AG09319 (cell line): ENCODE measurements at places on chromosomes 5 and 9.

DNA sequence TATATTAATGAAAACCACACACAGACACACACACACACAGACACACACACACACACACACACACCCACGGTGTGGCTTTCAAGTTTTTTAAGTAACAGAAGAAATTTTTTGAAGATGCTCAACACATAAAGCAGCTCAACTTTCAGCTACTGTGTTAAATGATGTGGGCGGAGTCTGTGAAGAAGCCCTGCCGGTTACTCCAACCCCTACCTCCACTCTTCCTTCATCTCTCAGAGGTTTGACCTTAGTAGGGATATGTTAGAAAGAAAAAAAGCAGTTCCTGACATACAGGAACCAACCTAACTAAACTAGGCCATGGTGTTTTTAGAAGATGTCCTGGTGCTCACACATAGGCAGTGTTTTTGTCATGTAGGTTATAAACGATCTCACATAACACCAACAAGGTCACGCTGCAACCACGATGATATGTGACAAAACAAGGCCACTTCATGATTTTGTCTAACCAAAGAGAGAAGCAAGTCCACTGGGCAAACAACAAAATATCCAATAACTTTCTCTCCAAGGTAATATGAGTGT is 112.8 kb downstream of the EMB start:
- no peak for DNase-seq

GRCh38 chr5:74877624-74878304 is 11.6 kb upstream of the FAM169A start:
- DNase-seq: no peak

- DNase-seq: no peak
Measured at GRCh38 chr9:134930398-134930797, 12.7 kb upstream of the FCN1 start.

GRCh38 chr9:130267930-130268329 is 2.4 kb downstream of the HMCN2 start:
- DNase-seq: no peak

DNA sequence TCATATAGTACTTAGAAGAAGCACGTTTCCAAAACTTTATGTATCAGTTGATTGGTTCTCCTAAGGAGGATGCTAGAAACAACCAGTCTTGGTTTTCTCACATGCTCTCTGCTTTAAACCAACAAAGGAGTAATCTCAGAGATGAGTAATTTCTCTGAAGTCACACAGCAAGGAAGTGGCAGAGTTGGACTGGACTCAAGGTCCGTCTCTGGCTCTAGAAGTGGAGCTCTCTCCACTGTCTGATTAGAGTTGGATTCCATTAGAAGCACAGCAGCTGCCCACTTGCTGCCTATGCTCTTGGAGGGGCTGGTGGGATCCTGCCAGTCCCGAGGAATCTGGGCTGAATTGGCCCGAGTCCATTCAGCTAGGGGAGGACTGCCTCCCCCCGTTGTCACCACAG is 21.0 kb downstream of the RALGPS1 start:
- no peak for DNase-seq

DNA sequence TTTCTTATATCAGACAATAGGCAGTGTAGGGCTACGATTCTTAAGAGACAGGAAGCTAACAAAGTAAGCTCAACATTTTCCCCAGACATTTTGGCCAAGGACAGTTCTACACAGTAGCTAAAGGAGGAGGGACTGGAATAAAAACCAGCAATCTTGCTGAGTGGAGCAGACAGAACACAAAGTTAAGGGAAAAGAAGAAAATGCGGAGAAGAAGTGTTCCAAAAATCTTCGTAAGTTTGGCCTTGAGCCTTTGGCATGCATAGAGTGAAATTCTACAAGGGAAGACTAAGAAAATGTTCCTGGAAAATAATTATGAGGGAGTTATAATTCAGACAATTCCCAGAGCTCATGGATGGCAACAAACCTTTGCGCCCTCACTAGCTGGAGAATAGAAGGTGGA is 748.0 kb upstream of the CTNND2 start:
- DNase-seq: no peak

GRCh38 chr5:134440201-134440755 is 28.6 kb upstream of the CDKN2AIPNL start:
- no peak for DNase-seq

GRCh38 chr9:134641173-134641989 is at the start of gene COL5A1:
Gene COL5A1 (plus strand): TSS chr9:134641803. CDS start chr9:134642188, 385 bp downstream.
- peak; percentile 84 for DNase-seq

DNA sequence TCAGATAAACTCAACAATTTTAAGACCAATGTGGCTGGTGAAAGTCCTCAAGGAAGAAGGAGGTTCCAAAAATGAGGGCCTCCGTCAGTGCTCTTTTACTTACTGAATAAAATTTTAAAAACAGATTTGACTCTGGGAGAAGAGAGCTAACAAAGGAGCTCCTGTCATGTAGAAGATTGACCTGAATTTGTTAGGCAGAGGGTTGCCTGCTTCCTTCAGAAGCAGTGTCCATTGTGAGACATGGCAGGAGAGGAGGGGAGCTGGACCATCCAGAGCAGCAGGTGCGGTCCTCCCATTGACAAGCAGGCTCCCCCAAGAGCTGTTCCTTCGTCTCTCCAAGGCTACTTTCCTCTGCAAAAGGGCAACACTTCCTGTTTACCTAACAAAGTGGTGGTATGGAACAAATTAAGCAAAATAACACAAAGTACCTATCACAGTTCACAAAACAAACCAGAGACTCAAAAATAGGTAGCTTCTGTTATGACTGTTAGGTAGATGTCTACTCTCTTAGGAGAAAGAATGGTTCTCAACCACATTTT is 238.1 kb downstream of the DENND1A start:
- DNase-seq: no peak

DNA sequence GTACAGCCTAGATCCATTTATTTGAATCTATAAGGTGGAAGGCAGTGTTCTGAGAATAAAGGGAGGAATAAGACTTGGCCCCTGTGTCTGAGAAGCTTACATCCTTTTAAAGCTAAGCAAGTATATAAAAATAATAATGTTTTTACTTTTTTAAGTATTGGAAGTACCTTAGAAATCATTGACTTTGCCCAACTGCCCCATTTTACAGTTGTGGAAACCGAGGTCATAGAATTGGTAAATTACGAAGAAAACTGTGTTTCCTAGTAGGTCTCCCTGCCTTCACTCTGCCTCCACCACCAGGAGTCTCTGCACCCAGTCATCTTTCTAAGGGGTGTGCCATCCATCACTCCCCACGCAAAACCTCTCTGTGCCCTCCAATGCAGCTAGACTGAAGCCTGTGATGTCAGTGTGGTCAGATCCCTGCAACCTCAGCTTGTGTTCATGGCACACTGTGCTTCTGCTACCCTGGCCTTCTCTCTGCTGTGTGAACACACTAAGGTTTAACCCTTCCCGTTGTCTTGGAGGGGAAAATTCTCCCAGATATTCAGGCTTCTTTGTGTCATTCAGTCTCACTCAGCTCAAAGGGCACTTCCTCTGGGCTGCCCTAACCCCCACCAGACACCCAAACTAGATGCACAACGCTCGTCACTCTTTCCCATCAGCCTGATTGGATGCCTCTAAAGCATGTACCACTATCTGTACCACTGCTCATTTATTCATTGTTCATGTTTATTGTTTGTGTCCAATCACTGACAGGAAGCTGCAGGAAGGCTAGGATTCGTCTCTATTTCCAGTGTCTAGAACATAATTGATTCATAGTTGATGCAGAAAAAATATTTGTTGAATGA is 18.2 kb downstream of the ADRB2 start:
- no peak for DNase-seq

- no peak for DNase-seq
Measured at GRCh38 chr5:124446120-124446519, 300.3 kb downstream of the ZNF608 start.

GRCh38 chr5:163005949-163006348 is 431.4 kb upstream of the CCNG1 start:
- DNase-seq: no peak

DNA sequence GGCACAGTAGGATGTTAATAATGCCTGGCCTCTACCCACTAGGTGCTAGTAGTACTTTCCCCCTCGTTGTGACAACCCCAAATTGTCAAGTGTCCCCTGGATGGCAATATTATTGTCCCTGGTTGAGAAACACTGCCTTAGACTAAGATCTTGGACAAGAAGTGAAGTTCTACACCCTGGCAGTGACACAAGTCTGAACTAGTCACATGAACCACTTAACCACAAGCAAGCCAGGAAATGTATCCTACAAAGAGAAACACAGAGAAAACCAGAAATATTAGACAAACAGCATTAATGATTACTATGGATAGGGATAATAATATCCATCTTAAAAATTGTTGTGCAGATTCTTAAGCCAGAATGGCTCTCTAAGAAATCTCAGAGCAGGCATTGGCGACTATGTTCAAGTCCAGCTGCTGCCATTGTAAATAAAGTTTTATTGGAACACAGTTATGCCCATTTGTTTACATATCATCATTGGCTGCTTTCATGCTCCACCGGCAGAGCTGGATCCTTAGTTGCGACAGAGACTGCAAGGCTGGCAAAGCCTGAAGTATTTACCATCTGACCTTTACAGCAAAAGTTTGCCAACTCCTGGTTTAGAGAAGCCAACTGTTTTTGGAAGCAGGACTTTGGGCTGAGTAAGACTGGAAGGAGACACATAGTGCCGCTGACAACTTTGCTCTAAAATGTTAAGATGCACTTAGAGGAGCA is 80.8 kb downstream of the NTRK2 start:
- DNase-seq: no peak

DNA sequence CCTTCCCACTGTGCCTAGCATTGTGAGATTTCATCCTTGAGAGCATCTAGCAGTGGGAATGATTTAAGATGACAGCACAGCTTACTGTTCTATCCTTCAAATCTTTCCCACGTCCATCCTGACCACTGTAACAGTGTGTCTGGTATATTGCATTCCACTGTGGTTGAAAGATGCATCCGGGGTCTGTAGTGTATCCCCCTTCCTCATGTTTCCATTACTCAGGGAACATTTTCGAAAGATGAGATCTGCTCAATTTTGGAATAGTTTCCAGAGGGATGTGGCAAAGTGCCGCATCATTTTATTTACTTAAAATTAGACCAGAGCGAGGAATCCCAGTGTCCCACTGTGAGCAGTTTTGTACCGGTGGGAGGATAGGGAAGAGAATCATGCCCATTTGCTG is 407.1 kb upstream of the PAPPA start:
- no peak for DNase-seq

DNA sequence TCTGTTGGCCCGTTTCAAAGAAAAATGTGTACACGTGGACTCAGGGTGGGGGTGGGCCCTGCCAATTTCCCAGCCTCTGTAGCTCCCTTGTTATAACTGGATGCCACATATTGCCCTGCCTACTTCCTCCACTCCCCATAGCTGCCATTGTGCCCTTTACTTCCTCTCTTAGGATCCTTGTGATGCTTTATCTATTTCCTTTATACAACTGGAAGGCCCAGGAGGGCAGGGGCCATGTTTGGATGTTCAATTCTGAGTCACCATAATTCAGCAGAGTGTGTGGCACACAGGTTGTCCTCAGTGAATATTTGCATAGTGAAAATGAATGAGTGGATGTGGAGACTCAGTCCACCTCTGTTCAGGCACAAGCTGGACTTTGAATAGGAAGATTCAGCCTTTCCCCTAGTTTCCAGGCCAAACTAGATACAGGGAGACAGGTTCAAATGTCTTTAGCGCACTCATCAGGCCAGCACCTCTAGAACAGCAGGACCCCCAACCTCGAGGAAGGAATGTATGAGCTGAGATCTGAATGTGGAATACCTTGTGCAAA is 10.6 kb upstream of the FEM1C start:
- no peak for DNase-seq

DNA sequence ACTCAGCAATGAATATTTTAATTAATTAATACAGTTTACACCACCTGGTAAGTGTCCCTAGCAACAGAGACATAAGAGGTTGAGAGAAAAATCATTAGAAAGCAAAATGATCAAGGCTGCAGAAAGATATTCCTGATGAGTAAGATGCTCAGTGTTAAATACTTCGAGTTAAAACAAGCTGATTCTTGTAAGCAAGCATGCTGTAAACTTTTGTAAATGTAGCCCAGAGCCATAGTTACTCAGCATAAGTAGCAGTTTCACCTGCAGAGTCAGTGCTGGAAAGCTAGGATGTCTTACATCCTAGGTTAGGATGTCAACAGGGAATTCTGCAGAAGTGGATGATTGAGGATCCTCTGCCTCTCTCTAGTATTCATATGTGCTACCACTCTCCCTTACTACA is 4.2 kb downstream of the PRKACG start:
- DNase-seq: no peak

DNA sequence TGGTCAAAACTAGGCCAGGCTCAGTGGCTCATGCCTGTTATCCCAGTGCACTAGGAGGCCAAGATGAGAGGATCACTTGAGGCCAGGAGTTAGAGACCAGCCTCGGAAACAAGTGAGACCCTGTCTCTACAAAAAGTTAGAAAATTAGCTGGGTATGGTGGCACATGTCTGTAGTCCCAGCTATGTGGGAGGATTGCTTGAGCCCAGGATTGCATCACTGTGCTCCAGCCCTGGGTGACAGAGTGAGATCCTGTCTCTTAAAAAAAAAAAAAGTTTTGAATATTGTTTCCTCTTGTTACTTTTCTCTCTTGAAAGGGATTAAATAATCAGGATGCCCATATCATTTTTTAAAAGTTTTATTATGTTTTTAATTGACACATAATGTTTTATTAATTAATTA is 7.6 kb downstream of the ARHGEF37 start:
- DNase-seq: no peak

DNA sequence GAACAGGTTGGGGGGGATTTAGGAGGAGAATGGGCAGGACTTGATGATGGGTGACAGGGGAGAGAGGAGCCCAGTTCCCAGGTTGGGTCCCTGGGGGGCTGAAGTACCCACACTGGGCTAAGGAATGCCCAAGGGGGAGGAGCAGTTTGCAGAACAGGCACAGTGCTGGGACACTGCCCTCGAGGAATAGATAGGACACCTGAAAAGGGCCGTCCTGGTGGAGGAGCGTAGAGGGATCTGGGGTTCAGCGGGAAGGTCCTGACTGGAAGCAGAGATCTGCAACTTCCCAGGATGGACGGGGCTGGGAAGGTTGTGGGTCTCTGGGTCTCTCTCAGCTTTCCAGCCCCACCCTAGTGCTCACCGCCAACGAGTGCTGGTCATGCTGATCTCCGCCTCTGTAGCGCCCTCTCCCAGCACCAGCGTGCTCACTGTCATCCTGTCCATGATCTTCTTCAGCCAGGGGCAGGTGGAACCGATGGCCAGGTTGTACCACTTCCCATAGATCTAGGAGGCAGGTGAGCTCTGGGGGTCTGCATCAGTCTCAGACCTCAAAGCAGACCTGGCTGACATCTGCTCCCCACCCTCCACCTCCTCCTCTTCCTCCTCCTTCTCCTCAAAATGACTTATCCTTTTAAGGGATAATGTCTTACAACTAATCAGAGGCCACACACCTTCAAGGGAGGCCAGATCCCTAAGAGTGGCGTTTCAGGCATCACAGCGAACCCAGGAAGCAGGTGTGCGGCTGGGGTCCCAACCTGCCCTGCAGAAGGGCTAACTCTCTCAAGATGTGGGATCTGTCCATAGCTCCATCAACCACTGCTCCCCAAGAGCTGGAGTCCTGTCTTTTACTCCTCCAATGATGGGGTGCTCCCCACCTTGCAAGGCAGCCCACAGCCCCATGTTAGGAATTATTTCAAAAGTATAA is 1.6 kb downstream of the AMBP start:
- DNase-seq: no peak
